ENCODE measurements at places on chromosomes 5 and 9.
A peak's percentile ranks its signal among the peaks of the same experiment; 100 is the strongest.

DNA sequence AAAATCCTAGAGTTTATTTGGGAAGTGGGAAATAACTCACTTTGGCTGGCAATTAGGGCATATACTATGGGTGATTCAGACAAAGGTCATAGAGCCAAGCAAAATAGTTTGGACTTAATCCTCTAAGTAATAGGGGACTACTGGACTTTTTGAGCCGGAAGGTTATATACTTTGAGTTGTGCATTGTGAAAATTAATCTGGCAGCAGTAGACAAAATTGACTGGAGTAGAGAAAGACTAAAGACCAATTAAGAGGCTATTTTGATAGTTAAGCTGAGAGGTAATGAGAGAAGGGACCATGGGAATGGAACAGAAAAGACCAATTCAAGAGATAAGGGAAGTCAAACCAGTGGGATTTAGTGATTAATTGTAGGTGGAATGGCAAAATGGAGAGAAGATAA, 28.9 kb downstream of the COX7C start:
- DNase-seq = no peak

DNA sequence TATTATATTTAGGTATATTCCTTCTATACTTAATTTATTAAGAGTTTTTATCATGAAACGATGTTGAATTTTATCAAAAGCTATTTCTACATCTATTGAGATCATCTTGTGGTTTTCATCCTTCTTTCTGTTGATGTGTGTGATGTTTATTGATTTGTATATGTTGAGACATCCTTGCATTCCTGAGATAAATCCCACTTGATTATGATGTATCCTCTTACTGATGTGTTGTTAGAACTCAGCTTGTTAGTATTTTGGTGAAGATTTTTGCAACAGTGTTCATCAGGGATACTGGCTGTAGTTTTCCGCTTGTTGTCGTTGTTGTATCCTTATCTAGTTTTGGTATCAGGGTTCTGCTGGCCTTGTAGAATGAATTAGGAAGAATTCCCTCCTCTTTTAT, 213.6 kb downstream of the GDNF start:
- DNase-seq = no peak

GRCh38 chr5:131209506-131210150, 38.9 kb downstream of the LYRM7 start:
- DNase-seq = peak; percentile 47

GRCh38 chr5:177131352-177132135, 2.0 kb upstream of the NSD1 start:
- DNase-seq = no peak

GRCh38 chr9:100587375-100587774, 9.5 kb downstream of the CAVIN4 start:
- DNase-seq = no peak

DNA sequence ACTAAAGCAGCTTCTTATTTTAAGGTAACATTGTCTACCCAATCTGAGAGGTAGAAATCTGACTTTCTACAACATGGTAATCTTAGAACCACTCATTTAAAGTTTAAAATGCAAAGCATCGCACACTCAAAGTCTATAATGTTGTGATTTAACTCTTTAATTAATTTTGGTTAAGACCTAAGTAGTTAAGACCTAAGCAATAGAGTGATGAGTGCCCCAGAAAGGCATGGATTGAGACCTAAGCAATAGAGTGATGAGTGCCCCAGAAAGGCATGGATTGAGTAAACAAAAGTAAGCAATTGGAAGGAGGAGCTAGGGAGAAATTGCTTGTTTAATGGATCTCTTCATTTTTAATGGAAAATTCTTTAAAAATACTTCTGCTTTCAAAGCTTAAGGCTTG, 86.8 kb downstream of the NLN start:
- DNase-seq = no peak

GRCh38 chr5:138953387-138954256, 78.5 kb upstream of the LRRTM2 start:
- DNase-seq = no peak

GRCh38 chr5:31383734-31384133, 148.2 kb downstream of the DROSHA start:
- no peak for DNase-seq

DNA sequence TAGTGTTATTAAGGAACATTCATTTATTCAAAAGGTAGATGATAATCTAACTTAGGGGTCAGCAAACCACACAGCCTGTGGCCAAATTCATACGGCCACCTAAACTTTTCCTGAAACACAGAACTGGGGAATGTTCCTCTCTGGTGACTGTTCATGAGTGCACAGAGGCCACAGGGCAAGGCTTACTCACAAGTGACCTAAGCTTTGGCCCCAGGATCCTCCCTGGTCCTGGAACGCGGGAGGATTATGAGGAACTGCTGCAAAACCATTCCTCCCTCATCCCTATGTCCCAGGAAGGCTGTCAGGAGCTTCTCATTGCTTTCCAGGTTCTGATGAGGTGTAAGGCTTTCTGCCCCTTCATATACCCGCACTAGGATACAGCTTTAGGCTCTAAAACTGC, 397.6 kb downstream of the SEMA5A start:
- no peak for DNase-seq
